Panc1 (cell line): ENCODE measurements at places on chromosomes 5 and 9.

DNA sequence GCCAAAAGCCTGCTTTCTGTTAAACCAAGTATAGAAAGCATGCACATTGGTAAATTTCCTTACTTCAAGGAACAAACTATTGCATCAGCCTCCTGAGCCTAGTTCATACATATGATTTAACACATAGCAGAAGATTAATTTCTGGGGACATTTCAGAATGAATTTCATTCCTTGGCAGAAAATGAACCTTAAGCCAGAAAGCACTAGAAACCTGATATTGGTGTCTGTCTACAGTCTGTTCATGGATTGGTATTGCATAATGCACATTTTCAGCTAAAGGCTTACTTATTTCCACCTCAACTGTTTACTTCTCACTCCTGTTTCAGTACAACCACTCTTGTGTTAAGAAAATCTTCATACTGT is 1471.8 kb upstream of the NUDT12 start:
- DNase-seq = no peak

GRCh38 chr5:143527808-143528207 is 124.3 kb upstream of the NR3C1 start:
- no peak for DNase-seq

DNA sequence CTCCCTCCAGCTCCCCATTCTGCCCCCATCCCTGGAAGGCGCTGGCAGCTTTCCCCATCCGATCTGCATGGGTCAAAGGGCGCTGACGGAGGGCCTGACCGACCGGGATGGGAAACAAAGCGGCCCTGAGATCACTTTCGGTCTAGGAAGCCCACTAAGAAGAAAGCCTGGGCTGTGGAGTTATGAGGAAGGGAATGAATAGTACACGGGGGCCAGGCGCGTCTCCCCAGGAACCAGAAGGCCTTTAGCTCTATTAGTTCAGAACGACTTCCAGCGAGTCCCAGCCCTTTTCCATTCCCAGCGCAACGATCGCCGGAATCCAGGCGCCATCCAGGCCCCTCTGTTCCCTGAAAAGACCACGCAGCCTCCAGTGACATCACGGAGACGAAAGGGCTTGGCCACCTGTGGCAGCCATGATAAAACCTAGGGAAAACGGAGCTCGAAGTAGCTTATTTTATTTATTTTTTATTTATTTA is 70.1 kb upstream of the CCDC180 start:
- no peak for DNase-seq

DNA sequence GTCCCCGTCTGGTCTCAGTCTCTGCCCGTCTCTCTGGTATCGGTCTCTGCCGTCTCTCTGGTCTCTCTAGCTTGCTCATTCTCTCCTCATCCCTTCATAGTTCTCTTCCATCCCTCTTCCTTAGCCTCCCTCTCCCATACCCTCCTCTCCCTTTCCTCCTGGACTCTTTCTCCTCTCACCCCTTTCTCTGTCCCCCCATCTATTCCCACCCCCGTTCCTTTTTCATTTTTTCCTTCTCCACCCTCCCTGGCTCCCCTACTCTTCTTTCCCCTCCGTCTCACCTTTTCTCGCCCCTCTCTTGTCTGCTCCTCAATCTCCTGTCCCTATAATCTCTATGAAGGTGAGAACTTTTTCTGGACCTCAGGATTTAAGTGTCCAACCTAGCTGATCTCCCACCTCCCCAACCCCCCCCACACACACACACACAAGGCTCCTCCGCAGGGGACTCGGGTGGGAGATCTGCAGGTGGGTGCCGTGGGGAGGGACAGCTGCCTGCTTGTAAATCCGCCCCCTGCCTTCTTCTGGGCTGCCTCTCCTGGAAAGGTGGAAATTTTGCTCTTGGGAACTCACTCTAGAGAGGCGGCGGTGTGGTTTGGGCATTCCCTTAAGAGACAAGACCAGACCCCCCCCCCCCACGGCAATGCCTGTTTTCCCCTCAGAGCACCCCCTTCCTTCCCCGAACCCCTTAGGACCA is 953 bp downstream of the UBE2QL1 start:
- no peak for DNase-seq

GRCh38 chr5:13632676-13633075 is 311.8 kb downstream of the DNAH5 start:
- no peak for DNase-seq

GRCh38 chr5:83375049-83375745 is 96.3 kb upstream of the VCAN start:
- DNase-seq = no peak

DNA sequence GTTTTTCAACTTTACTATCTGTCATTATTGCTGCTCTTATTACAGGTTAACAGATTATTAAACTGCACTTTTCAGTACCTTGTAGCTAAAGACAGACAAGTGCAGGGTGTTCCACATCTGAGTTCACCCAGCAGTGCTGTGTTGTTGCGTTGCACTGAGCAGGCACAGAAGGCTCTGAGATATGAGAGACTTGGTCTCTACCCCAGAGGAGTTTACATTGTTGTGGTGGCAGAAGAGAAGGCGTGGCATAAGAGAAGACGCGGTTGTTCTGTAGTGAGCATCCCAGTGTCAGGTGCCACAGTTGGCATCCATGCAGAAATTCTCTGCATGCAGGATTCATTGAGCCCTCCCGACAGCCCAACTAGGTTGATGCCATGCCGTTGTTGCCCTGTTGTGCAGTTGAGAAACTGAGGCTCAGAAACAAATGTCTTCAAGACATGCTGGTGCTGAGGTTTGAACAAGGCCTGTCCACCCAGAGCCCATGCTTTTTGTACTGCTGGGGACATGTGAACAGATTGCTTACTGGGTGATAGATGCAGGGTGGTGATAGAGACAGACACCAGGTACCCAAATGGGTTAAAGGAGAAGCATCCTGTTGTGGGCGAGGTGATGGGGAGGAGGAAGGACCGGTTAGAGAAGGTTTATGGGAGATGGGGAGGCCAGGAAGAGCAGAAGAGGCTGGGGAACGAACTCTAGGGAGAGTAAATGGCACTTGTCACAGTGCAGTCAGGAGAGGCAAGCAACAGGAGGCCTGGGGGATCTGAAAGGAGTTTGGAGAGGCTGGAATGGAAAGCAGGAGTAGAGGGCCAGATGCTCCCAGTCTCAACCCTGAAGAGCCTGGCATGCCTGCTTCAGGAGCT is 8.2 kb downstream of the ABL1 start:
- DNase-seq = no peak

DNA sequence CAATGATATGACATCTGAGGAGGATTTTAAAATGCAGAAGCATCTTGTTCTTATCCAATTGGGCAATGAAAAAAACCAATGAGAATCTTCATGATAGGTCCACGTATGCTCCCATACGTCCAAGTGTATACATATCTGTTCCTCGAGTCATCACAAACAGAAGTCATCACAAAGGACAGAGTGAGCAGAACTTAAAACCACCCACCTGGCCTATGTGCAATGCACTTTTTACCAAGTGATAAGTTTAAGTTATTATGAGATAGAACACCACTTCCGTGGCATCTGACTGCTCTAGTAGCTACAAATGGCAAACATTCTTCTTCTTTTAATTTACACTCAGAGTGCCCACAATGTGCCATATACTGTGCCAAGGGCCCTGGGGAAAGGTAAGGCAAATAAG is 82.4 kb downstream of the PPP2R2B start:
- no peak for DNase-seq

- no peak for DNase-seq
These were observed 11.3 kb upstream of the GRHPR start for GRCh38 chr9:37410969-37411785.

DNA sequence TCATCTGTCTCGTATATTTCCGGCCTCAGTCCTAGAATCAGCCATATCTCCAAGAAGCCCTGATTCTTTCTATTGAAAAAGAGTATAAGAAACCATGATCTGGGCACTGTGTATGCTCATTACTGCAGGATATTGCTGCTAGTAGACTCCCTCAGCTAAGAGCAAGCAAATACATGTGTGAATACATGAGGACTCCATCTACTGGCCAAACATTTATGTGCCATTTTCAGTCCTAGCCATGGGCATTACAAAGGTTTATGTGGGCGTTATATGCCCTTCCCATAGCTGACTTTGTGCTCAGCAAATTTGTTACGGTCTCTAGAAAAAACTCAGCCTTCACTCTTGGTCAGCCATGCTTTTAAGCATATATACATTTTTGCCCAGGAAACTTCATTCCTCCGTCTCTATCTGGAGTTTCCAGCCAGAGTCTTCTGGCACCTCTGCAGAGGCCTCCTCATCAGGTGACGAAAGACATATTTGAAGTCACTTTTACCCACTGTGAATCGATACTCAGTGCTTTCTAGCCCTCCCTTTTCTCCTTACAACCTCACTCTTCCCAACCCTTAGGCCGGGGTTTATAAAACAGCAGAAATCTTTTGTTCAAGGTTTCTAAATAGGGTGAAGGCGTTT is 1495.6 kb upstream of the CDH6 start:
- peak; percentile 7 for DNase-seq

DNA sequence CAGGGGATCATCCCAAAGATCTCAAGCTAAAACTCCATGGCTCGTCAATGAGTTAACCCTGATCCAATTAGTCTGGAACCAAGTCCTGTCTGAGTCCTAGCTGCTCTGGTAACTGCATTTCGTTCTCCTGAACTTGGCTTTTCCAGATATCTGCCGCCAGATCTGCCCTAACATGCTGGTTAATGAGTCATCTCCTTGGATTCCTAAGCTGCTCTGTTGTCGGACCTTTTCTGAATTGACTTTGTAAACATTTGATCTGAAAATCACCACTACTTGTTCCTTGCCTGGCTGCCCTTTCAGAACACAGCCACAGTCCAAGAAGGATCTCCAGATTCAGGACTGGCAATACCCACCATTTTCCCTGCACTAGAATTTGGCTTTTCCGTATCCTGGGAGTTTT is 473.0 kb downstream of the ZSWIM6 start:
- no peak for DNase-seq

DNA sequence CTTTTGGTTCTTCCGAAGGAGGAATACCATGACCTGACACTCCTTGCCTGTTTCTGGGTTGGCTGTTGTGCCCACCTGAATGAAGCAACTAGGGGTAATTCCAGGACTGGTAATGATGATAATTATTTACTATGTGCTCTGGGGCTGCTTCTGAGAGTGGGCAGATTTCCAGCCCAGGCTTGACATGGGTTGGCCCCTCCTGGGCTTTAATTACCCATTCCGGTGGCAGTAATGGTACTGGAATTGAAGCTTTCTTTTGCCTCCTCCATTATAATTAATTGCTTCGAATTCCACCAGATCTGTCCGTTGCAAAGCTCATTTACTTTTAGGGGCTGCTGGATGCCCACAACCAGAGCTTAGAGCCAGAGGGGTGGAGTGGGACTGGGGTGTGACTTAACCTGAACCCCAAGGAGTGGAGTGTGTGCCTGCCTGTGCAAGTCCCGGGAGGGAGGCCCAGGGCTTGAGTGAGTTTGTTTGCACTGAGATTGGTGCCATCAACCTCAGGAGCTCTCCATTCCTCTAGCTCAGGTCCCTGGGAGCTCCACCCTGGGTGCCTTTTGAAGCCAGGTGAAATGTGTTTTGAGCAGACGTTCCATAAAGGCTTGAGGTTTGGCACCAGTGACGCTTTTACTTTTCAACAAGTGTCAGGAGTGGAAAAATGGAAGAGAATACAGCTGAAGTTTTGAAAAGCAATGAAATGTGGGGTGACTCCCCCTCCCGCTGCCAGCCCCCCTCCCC is 214.6 kb downstream of the PDZD2 start:
- no peak for DNase-seq

- no peak for DNase-seq
These were observed 155.2 kb downstream of the FRMD3 start for GRCh38 chr9:83383034-83383433.

- DNase-seq = no peak
These were observed 81.9 kb upstream of the TLR4 start for GRCh38 chr9:117622347-117622746.

DNA sequence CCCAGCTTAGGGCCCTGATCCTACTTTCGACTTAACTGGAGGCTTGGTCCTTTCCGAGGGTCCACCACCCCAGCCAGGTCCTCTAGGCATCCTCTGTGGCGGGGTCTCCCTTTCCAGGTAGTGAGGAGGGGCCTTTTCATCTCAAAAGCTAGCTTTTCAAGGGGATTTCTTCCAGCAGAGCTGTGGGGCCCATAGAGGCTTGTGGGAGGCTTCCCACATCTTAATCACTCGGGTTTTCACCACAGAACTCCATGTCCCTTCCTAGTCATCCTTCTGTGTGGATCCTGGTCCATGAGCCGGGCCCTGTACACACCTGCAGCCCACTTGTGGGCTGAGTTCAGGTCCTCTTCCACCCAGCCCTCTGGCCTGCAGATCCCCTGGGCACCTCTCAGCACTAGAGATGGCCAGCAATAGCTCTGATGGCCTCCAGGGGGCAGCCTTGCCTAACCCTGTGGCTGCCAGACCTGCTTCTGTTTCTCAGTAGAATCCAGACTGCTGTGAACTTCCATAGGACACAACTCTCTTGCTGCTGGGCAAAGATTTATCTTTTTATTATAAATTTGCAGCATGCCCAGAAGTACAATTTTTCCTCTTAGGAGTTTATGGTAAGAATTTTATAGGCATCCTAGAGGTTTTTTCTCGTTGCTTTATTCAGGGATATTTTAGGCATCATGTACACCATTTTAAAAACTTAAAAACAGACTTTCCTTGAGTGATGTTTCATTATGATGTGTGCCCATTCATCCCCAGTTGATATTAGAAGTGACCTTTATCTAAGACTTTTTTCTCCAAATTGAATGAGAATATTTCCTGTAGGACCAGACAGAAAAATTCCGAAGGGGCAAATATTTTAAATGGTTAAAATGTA is 208.9 kb downstream of the TRIO start:
- DNase-seq = peak; percentile 53

DNA sequence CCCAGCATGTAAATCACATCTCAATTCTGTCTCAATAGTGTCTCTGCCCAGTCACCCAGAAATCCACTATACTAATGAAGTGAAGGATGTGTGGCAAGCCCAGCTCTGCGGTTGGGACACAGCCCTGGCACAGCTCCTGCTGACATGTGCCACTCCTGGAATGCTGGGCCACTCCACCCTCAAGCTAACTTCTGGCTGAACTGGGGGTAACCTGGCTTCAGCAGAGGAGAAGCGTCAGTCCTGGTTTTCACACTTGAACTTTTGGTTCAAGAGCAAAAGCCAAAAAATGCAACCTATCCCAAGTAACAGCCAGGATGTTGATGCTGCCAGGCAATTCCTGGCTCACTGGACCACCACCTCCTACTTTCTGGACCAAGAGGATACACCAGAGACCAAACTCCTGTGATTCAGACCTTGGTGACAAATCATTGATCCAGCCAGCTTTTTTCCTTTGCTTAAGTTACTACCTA is 86.4 kb downstream of the ARRDC3 start:
- DNase-seq = no peak
